ENCODE measurements at places on chromosomes 2 and 18.

DNA sequence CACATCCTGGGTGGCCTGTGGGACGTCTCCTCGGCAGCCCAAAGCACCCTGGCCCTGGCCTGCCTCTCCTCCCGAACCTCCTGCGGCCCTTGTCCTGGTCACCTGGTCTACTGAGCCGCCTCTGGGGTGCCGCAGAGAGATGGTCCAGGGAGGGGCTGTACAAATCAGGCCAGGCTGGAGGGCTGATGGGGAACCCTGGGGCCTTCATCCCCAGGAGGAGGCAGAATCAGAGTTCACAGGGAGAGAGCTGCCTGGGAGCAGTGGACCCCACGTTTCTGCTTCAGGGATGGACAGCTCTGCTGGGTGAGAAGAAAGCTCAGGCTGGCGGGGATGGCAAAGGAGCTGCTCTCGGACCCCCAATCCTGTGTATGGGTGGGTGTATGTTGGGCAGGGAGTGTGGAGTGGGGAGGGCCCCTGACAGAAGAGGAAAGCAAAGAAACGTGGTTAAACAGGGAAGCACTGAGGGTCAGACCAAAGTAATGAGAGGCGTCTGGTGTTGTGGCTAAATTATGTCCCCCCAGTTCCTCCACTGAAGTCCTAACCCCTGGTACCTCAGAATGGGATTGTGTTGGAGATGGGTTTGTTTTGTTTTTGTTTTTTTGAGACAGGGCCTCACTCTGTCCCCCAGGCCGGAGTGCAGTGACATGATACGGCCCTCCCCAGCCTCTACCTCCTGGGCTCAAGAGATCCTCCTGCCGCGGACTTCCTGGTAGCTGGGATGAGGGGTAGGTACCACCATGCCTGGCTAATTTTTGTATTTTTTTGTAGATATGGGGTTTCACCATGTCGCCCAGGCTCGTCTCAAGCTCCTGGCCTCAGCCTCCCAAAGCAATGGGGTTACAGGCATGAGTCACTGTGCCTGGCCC is 73.4 kb upstream of the SMAD7 start:
- no peak for DNase-seq

- DNase-seq = no peak
These were observed 97.9 kb upstream of the RIOK3 start for GRCh38 chr18:23355206-23355605.

GRCh38 chr2:195967336-195967735 is 101.3 kb downstream of the DNAH7 start:
- no peak for DNase-seq

DNA sequence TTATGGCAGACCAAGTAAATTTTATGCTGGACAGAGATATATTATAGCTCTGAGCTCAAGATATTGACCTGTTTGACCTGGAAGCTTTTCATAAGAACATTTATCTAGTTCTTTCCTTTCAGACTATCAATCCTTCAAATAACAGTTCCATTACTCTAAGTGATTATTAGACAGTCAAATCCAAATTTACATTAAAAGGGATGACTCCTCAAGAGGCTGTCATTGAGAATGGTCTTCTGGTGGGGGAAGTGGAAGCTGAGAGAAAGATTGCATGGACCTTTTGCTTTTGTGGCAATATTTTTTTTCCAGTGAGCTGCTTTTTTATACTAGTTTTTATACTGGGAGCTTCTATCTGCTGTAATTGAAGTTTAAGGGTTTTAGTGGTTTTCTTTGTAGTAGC is 14.9 kb upstream of the SERPINB12 start:
- no peak for DNase-seq

DNA sequence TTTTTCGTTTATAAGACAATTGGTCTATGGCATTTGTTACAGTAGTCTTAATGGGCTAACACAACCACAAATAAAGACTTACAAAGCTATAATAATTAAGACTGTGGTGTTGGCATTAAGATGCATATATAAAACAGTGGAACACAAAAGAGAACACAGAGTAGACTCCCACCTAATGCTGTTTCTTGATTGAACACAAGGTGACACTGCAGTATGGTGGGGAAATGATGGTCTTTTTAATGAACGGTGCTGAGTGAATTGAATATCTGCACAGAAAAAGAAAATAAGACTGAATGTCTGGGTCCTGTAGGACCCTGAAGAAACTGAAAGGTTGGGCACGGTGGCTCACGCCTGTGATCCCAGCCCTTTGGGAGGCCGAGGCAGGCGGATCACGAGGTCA is 1136.6 kb upstream of the NXPH2 start:
- DNase-seq = no peak

GRCh38 chr18:6882401-6882800 is 152.9 kb downstream of the ARHGAP28 start:
- DNase-seq = no peak

- DNase-seq = no peak
These were observed 30.6 kb upstream of the MYCN start for GRCh38 chr2:15909736-15910135.

GRCh38 chr18:49768051-49768391 is 45.3 kb downstream of the ACAA2 start:
- DNase-seq = no peak

- DNase-seq = no peak
These were observed 18.1 kb upstream of the CDH19 start for GRCh38 chr18:66621816-66622576.

GRCh38 chr2:127874378-127875269 is 11.1 kb downstream of the AMMECR1L start:
- no peak for DNase-seq

DNA sequence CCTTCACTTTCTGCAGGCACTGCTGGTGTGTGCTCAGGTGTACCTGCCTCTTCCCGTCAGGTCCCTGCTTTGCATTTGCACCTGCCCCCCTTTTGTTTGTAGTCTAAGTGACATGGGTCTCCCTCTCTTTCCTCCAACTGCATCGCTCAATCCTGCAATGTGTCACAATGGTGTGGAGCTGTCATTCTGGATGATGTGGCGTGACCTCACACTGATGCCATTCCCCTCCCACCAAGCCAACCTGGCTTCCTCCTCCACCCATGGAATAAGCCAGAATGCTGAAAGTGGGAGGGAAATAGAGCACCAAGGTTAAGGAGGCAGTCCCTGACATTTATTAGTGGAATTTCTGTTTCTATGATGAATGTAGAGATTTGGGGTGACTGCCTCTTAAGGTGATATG is 156.7 kb downstream of the ZBTB7C start:
- DNase-seq = no peak

DNA sequence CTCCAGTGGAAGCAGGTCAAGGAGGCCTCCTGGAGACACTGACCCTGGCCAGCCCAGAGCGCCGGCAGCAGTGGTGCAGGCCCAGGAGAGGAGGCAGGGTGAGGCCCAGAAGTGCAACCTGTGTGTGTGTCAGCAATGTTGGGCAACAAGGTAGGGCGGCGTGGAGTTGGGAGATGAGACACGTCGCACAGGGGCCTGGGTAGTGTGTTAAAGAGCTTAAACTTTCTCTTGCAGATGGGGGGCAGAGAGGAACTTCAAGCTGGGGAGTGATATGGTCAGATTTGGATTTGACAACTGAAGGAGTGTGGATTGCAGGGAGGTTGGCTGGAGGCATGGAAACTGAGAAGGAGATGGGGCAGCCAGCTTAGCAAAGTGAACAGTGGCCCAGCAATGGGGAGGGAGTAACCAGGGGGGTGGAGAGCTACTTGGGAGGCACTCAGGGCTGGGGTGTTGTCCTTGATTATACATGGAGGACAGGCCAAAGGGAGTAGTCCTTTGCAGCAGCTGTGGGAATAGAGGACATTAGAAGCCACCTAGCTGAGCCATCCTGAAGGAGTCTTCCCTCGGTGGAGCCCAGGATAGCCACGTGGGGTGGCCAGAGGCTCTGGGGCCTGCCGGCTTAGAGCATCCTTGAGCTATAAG is 278.6 kb upstream of the HS6ST1 start:
- no peak for DNase-seq

DNA sequence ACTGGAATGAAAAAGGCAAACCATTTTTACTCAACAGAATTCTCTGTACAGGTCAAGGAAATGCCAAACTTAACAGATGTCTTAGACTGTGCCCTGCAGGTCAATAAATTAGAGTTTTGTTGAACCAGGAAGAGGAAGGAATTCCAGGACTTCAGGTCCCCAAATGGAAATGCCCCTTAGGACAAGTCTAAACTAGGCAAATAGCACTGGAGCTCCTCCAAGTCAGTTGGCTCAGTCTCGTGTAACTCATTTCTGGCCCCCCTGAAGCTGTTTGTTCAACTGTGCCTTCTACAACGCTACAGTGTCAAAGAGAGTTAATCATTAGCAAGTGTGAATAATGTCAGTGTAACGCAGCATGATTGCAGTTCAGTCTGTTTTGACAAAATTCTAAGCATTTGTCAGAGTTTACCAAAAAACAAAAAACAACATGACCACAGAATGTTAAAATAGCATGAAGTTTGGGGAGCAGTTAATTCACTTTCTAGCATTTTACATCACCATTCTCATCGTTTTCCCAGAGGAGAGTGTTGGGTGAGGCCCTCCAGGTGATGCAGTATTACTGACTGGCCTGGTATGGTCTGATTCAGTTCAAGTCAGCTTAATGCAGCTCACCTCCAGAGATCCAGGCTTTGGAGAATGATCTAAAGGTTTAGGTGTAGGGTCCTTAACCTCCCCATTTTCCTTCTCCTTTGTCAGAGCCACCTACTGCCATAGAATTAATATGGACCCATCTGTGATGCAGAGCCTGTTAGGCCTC is 108.1 kb downstream of the AQP4 start:
- no peak for DNase-seq

DNA sequence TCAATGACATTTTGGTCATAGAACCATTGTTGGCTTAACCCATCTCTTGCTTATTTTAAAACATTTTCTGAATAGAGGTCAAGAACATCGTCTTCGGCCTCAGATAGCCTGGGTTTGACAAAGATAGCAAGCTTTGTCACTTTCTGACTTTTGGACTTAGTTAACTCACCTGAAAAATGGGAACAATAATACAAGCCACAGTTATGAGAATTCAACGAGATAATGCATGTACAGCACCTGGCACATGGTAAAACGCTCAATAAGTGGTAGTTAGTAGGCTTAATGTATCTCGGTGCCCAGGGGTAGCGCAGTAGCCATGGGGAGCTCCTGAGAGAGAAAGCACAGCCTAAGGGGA is 446 bp upstream of the COPS7B start:
- no peak for DNase-seq

- DNase-seq = no peak
These were observed 78.5 kb downstream of the MAIP1 start for GRCh38 chr2:200033929-200034328.

GRCh38 chr18:52791321-52791720 is 451.3 kb downstream of the DCC start:
- DNase-seq = no peak

- no peak for DNase-seq
These were observed 102.5 kb downstream of the CRIM1 start for GRCh38 chr2:36458106-36458505.

- no peak for DNase-seq
These were observed 141.9 kb downstream of the MTCL1 start for GRCh38 chr18:8847066-8847755.

- DNase-seq = no peak
These were observed 31.0 kb downstream of the COA5 start for GRCh38 chr2:98577313-98577712.

DNA sequence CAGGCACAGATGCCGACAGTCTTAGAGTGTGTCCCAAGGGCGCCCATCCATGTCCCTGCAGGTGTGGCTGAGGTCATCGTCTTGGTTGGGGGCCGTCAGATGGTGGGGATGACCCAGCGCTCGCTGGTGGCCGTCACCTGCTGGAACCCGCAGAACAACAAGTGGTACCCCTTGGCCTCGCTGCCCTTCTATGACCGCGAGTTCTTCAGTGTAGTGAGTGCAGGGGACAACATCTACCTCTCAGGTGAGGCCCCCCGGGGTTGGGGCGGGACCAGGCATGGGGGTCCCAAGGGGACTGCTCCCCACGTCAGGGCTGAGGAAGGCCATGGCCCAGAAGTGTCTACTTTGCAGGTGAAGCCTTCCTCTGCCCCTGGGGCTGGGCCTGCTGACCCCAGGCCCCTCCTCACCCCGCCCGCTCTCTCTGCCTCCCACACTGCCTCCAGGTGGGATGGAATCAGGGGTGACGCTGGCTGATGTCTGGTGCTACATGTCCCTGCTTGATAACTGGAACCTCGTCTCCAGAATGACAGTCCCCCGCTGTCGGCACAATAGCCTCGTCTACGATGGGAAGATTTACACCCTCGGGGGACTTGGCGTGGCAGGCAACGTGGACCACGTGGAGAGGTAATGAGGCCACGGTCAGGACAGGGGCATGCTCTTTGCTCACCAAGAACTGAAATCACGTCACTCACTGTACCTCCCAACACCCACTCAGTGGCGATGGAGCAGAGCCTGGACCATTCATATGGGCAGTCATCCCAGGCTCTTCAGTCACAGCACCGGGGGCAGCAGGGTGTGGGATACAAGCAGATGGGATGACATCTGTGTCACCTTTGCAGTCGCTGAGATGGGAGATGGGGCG is 230.8 kb downstream of the ATAD2B start:
- DNase-seq = no peak

DNA sequence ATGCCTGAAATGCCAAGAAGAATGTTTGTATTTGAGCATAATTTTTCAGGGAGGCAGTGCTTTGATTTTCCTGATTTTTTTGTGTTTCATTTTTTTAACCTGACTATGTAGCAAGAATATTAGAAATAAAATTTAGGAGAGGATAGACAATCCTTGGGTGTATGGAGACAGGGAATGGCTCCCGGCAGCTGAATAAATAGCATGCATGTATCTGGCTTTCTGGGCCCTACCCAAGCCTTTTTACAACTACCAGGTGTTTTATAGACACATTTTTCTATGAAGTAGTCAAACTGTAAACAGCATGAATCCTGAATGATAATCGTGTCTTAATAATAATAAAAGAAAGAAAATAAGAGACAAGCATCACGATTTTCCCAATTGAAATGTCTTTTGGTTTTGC is 52.4 kb downstream of the WIPF1 start:
- DNase-seq = no peak

- DNase-seq = no peak
These were observed 652 bp downstream of the GCA start for GRCh38 chr2:162344617-162344950.

DNA sequence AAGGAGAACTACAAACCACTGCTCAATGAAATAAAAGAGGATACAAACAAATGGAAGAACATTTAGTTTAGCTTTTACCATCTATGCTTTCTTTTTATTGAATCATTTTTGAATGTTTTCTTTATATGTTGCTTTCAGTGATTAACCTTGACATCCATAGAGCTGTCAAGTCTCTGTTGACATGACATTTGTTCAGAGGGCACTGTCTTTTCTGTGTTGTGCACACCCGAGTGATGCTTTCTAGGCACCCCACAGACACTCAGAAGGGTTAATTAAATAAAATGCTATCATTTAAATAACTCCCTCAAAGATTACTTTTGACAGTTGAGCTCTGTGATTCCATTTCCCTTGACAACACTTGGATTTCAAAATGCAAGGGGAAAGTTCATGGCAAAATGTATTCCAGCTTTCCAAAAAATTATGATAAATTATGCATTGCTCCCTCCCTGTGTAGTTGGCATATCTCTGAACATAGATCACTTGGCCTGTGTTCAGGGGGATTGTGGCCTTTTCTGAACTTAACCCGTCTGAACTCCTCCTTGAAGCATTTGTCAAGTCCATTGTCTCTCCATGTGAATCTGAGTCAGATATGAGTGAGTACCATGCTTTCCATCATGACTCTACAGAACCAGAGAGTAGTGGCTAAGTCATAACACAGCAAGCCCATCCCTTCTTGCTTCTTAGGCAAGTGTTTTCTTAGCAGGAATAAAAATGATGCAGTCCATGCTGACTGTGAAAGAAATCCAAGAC is 372.6 kb downstream of the RPRM start:
- DNase-seq = no peak
